Stimulated activated CD4-positive, alpha-beta T cell treated with anti-CD3 and anti-CD28 coated beads, Interleukin-15, amount 100 ng/mL, for 24 hours (primary cell): ENCODE measurements at places on chromosomes 2 and 18.

DNA sequence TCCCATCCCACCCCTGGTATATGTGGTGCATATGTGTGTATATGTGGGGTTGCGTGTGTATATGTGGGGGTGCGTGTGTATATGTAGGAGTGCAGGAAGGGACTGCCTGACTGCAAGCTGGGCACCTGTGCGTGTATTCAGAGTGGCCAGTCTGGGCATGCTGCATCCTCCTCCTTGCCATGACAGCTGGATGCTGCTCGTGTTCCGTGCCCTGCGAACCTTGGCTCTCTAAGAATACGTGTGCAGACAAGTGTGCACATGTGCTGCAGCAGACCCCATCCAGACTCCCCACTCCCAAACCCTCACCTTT, 222.1 kb downstream of the CELF4 start:
- no peak for DNase-seq

DNA sequence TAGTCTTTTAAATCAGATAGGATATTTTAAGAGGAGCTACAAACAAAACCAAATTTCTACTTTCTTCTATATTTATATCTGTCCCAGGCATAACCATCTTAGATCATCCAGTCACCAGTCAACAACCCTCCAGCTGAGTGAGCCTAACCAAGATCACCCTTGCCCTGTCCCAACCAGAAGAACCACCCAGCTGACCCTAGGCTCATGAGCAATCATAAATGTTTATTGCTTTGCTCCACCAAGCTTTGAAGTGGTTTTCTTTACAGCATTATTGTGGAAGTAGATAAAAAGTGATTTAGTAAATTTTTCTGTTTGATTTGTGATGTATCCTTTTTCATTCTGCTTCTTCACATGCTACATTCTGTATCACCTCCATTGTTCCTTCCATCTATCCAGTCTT, 167.2 kb upstream of the PIEZO2 start:
- no peak for DNase-seq

DNA sequence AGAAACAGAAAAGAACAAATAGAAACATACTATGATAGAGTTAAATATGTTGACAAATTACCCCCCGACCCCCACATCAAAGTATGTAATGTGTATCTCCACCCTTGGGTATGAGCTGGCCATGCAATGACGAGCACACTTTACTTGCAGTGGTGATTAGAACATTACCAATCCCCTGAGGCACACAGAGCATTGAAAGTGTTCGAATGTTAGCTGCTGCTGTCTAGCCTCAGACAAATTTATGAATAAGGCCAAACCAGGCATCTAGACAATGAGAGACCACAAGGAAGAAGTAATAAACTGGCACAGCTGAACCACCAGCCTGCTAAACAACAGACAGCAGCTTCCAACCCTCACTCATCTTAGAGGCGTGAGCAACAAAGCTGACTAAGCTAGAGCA, 380.5 kb downstream of the DSEL start:
- DNase-seq: no peak

- DNase-seq: no peak
Measured at GRCh38 chr18:29198834-29199233, 1021.9 kb upstream of the CDH2 start.

- no peak for DNase-seq
Measured at GRCh38 chr2:206260188-206261012, 14.1 kb upstream of the ZDBF2 start.

- DNase-seq: no peak
Measured at GRCh38 chr2:152566728-152567069, 150.6 kb downstream of the PRPF40A start.

DNA sequence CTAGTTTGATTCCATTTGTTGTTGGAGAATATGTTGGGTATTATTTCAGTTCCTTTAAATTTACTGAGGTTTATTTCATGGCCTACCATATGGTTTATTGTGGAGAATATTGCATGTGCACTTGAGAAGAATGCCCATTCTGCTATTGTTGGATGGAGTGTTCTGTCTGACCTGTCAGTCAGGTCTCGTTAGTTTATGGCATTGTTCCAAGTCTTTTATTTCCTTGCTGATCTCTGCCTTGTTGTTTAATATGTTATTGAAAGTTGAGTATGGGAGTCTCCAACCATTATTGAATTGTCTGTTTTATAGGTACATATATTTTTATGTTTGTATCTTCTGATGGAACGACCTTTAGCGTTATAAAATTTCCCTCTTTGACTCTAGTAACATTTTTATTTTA, 86.3 kb downstream of the PTPN4 start:
- no peak for DNase-seq

DNA sequence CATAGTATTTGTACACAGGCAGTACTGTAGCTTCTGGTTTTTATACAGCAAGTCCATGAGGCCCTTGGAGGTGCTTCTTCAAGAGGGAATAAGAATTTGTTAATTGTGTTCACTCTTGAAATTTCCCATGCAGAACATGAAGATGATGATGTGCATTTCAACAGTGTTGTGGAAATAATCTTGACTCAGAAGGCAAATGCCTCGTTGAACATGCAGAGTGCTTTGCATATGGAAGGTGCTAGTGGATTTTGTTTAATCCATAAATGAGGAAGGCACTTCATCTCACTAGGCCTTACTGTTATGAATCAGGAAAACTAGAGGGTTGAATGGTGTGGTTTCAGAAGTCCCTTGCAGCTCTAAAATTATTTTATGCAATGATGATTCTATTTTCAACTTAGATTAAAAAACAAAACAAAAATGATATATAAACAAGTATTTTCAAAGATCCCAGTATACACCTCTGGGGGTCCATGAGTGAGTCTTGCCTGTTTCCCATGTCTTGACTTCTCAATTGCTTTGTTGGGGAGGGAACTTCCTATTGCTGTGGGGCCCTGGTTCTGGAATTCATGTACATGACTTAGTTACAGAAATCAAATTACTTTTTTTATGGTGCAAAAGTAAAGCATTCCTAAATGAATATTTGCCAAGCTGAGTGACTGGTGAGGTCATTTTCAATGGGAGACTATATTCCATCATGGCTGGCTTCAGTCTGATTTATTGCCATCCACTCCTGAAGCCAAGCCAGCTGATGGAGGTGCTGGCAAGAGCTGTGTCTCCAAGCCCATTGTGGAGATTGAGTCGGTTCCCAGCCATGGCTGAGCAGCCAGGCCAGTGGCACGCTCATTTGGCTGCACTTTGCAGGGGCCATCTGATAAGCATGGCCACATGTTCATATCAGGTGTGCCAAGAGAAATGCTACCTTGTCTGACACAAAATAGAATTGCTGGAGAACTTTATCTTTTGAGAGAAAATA, 56.5 kb downstream of the MGAT5 start:
- DNase-seq: no peak

DNA sequence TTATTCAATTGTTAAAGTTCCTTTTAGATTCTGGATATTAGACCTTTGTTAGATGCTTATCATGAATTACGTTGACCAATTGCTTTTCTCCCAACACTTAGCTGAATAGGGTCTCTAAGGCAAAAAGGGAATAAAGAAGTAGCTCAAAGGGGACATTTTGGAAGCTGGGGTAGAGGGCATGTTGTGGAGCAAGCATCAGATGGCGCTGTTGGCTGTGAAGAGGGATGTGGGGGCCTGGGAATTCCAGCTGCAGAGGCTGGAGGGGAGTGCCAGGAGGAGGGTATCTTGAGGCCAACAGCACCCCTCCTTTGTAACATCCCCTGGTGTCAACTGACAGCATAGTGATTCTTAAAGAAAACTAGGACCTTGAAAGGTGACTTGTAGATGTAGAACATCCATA, 198.2 kb downstream of the ADCYAP1 start:
- no peak for DNase-seq

- DNase-seq: no peak
Measured at GRCh38 chr2:215773728-215774127, 239.6 kb downstream of the MREG start.

DNA sequence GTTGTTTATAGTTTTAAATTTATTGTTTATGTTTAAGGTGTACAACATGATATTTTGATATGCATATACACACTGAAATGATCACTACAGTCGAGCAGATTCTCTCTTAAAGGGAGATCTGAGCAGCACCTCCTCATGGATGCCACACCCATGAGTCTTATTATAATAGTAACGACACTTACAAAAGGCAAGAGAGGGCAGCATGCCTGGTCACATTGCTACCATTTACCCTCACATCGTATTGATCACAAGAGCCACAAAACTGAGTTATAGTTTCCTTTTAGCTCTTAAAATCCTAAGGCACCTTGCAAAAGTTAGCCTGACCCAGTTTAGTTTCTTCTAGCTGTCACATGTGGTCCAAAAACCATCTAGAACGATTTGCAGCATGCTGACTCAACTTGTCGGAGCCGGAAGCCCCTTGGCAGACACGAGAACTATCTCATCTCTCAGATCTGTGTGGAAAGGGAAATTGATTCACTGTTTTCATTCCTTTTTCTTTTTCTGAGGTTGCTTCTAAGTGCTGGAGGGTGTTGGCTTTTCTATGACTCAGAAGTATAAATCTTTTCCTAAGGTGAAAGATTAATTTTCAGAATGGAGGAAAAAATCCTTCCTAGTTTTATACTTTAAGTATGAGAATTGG, 85.3 kb downstream of the CDC42EP3 start:
- peak; percentile 78 for DNase-seq

GRCh38 chr18:11654736-11655605, 34.1 kb upstream of the GNAL start:
- DNase-seq: peak; percentile 75

- no peak for DNase-seq
Measured at GRCh38 chr18:21112543-21113105, 1.0 kb upstream of the ROCK1 start.

DNA sequence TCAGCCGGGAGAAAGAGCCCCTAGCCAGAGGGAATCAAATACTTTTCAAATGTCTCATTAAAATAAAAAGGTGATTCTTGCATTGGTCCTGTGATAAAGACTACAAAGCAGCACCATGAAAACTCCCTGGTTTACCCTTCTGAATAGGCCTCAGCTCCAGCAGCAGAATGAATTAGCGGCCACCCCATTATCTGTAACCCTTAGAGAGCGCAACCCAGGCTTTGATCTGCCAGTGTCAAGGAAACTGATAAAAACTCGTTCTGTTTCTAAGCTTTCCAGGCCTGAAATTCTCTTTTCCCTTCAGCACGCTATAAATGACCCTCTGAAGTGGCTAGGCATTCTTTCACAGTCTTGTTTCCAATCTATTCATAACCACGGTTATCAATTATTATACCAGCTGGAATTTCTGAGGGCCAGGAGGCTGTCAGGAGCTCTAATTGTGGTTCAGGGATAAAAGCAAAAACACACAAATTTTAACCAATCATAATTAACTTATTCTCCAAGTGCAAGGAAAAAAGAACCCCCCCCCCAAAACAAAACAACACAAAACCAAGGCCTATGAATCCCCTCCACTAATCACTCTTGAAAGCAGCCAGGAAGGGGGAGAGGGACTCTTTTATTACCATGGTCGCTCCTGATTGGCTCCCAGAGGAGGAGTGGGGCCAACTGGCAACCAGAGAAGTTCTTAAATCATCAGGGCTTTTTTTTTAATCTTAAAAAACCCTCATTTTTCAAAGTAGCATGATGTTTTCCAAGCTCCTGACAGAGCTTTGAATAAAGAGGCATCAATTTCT, 258.9 kb downstream of the CYRIA start:
- no peak for DNase-seq

DNA sequence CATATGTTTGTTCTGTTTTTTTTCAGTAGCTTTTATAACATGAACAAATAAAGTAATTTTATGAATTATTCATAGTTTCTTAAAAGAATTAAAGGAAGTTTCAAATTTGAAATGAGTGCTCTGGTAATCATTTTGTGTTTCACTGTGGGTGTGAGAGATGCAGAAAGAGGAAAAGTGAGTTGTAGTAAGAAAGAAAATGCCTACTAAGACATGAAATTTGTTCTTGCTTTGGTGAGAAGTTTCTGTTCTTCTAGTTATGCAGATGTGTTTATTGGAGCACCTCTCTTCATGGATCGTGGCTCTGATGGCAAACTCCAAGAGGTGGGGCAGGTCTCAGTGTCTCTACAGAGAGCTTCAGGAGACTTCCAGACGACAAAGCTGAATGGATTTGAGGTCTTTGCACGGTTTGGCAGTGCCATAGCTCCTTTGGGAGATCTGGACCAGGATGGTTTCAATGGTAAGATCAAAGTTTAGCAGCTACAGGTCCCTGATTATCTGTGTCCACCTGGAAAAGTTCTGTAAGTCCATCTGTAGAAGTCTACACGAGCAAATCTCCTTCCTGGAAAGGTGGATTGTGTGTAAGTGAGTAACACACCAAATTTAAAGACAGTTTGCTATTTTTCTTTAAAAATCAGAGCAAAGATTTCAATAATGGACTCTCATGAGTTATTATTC, 51.4 kb downstream of the ITGAV start:
- DNase-seq: no peak

DNA sequence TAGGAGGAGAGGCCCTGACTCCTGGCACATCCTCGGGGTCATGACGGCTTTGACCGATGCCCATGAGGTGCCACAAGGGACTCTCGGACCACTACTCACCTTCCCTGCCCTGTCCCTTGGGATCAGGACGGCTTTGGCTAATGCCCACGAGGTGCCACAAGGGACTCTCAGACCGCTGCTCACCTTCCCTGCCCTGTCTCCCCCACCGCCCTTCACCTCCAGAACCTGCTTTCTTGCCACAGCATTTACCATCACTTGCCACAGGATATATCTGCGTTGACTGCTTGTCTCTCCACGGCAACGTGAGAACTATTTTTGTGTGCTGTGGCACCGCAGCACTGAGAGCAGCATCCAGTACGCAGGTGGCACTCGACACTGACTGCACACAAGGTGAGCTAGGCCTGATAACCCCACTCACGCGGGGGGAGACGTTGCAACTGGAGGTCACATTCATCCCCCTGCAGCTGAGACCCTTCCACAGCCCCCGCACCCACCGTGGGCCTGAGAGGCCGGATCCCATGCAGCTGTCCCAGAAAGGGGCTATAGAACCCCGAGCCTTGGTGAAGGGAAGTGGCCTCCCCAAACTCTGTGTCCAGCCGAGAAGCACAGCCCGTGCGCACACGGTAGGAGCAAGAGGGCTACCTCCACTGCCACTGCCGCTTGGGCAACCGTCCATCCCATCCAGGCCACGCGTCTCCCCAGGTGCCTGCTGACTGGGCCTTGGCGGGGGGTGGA, 47.5 kb downstream of the ANO7 start:
- no peak for DNase-seq

- DNase-seq: no peak
Measured at GRCh38 chr2:168431301-168432024, 24.6 kb upstream of the CERS6 start.

DNA sequence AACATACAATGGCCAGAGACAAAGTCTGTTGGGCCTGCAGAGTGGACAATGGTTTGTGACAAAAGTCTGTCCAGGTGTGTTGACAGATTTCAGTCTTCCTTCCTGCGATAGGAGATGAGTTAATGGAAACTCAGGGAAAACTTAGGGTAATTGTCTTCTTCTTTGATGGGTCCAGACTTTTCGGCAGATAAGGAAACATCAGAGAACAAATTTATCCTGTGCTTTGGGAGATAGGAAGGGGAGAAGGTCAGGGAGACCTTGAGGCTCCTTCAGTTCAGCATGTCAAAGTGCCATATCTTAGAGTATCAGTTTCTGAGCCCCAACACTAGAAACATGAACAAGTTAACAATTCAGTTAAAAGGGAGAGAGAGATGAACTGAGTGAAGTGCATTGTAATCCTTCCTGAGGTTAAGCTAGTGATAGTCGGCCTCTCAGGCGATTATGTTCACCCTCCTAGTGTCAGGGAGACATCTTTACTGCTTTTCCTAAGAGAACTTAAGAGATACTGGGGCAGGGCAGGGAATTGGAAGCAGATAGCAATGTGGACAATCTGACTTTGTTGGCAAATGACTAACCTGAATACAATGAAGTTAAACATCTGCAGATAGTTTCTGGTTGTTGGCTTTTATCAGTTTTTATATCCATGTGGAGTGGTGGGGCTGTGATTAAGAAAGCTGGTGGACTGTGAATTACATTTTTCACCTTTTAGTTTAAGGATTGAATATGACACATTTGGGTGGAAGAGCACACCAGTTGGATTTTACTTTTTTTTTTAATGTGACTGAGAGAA, 248.8 kb upstream of the FN1 start:
- DNase-seq: no peak
